Motor neuron (in vitro differentiated cells): ENCODE measurements at places on chromosomes 16 and 17. TPM values are rescaled to one million over a fixed set of nuclear protein-coding genes. Genes with fewer than 3 reads are reported as not detected.

DNA sequence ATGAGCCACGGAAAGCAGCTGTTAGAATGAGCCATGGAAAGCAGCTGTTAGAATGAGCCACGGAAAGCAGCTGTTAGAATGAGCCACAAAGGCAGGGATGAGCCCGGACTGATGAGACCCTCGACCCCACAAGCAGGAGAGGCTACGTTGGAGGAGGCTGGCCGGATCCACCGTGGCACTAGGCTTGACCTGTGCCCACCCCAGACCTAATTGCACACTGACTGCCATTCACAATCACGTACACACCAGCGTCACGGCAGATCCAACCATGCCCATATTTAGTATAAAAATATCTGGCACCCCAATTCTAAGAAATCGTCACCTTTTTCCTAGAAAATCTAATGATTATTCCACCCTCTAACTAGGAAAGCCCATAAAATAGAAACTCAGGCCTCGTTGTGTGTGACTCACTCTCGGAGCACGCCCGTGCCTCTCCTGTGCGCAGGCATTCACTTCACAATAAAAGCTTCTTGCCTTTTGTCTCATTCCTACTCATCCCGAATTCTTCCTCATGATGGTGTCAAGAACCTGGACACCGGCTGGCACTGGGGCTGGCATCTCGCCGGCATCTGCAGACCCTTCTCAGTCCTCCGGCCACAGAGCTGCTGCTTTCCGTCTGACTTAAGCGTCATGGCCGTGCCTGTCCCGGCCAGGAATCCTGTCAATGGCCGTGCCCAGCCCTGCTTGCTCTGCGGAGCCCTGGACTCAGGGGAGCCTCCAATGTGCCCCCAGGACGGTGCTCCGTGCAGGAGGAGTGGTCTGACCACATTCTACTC is 5.5 kb upstream of the SECTM1 start:
- peak; percentile 85 for ATAC-seq

The ENPP7 gene
- 0.22 and 0.42 TPM in 2 replicates for total RNA-seq

The CCL2 gene
- total RNA-seq, result 110 and 150 TPM in 2 replicates

The CPHXL2 gene
- total RNA-seq, result 1.2 and 1.5 TPM in 2 replicates

DNA sequence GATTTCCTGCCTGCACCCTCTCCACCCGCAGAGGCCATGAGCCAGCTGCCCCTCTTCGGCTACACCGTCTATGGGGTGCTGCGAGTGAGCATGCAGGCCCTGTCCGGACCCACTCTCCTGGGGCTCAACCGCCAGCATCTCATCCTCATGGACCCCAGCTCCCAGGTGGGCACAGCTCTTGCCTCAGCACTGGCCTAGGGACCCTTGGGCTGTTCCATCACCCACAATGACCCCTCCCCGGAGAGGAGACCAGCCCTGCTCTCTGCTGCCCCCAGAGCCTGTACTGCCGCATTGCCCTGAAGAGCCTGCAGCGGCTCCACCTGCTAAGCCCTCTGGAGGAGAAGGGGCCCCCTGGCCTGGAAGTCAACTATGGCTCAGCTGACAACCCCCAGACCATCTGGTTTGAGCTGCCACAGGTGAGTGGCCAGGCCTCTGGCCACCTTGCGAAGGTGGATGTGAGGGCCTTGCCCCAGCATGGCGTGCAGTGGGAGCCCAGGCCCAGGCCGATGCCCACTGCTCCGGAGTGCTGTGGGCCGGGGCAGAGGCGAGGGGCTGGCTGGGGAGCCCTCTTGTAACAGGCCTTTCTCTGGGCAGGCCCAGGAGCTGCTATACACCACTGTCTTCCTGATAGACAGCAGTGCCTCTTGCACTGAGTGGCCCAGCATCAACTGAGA is 7.3 kb upstream of the SMIM5 start:
- peak; percentile 58 for ATAC-seq

The KRTAP4-9 gene
- 0.38 TPM in 1 of 2 replicates, not detected in the other for total RNA-seq
